Ascending aorta (tissue), 2 donors: ENCODE measurements at places on chromosomes 1 and 21.

GRCh38 chr21:33948951-33949444 lies 33.4 kb upstream of the ATP5PO start:
- DNase-seq: no peak

DNA sequence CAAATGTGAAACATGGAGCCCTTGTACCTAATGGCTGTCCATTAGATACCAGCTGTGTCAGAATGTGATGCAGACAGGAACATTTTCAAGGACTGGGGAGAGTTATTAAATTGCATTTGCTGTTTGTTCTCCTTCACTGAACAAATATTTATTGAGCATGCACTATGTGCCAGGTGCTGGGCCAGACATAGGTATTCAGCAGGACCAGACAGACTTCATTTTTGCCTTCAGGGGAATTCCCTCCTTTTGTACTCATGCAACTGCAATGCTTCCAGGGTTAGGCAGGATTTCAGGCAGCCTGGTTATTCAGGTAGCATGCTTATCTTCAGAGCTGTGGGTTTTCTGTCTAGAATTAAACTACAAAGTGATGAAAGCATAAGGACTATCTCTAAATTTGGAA lies 64.2 kb upstream of the SMYD2 start:
- DNase-seq: no peak

GRCh38 chr1:2229911-2230731 lies 2.0 kb downstream of the SKI start:
- DNase-seq: no peak

GRCh38 chr1:228376262-228376628 lies 30.4 kb downstream of the TRIM11 start:
- no peak for DNase-seq

DNA sequence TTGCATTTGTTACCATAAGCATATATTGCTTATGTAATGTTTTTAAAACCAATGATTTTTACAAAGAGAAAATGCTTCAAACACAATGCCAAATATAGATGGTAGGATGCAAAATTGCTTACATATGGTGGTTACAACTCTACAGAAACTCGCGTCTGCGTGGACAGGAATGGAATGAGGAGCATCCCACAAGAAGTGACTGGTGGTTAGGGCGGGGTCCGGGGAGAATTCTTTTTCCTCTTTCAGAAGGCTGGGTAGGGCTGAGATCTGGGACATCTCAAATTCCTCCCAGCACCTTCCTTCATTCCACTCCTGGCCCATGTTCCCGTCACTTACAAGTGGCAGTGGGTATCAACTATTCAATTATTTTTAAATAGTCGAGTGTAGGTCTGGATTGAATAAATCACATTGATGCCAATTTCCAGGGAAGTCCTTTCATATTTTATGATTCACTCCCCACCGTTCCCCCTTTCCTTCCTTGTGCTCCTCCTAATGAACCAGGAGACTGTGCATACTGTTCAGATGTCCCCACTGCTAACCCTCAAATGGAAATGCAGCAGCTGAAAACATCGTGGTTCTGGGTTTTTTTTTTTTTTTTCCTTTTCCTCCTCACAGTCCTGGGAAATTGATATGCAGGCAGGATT lies 174.5 kb upstream of the POU3F1 start:
- no peak for DNase-seq

DNA sequence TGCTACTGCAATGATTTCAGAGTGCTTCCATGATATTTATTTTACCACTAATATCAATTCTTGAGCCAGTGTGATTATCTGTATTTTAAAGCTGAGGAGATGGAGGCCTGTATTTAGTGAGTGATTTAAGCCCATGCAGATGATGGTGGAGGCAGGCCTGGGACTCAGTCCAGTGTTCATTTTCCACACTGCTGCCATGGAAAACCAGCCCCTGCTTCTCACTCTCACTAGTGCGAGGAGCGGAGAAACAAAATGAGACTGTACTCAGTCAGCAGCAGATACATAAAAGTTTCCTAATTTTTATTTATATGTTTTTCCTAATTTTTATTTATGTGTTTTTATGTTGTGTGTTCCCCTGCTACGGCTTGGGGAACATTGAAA lies 32.8 kb downstream of the LRRC8B start:
- no peak for DNase-seq

DNA sequence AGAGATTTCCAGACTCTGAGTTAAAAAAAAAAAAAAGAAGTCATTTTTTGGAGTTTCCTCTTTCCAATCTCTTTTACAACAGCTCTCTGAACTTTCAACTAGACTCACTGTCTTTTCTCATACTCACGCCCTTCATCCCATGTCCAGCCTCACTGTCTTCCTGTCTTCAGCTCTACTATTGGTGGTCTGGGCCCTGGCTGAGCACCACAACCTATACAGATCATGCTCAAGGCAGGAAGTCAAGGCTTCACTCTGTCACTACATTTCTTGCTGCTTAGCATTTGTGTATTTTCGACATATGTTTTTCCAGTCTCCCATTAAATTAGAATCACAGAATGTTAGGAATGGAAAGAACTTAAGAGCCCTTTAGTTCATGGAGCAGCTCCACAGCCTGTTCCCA lies 106.4 kb upstream of the PPP2R5A start:
- DNase-seq: no peak

- no peak for DNase-seq
Measured at GRCh38 chr1:88052167-88052566, 631.9 kb upstream of the PKN2 start.

DNA sequence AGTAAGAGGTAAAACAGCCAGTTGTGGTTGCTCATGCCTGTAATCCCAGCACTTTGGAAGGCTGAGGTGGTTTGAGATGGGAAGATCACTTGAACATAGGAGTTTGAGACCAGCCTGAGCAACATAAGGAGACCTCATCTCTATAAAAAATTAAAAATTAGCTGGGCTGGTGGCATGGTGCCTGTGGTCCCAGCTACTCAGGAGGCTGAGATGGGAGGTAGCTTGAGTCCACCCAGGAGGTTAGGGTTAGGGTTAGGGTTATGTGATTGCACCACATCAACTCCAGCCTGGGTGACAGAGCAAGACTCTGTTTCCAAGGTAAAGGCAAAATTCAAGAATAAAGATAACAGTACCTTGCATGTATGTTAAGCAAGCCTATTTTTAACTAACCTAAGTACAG lies 3.5 kb downstream of the SAMSN1 start:
- DNase-seq: no peak

GRCh38 chr1:213419401-213420030 lies 368.5 kb downstream of the RPS6KC1 start:
- DNase-seq: no peak

DNA sequence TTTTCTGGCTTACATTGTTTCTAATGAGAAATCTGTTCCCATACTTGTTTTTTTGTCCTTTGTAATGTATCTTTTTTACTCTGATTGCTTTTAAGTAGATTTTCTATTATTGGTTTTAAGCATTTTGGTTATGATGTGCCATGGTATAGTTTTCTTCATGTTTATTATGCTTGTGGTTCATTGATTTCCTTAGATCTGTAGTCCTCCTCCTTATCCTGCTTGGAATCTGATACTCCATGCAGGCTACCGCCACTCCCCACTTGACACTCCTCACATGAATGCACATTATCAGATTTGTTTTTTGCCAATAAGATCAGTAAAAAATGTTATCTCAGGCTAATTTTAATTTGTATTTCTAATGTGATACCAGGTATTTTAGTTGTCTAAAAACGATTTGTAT lies 20.8 kb downstream of the UROD start:
- DNase-seq: no peak

GRCh38 chr1:8116894-8117264 lies 90.8 kb upstream of the ERRFI1 start:
- peak; percentile 91 for DNase-seq

- DNase-seq: no peak
Measured at GRCh38 chr1:58874757-58875755, 91.2 kb upstream of the JUN start.

DNA sequence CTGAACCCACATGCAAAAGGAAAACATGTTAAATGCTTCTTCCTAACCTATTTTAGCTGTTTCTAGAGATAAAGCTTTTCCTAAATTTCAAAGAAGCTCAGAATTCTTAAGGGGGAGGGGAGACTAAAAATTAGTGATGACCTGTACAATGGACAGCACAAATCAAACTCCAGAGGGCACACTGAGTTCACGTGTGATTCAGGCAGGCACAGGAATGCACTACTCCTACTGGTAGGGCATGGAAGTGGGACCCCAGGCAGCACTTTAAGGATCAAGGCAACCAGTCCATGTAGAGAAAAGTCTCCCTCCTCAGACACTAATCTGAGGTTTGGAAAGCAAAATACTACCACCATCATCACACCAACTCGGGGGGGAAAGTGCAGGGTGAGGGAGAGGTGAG lies 31.3 kb upstream of the CLCA4 start:
- DNase-seq: no peak

DNA sequence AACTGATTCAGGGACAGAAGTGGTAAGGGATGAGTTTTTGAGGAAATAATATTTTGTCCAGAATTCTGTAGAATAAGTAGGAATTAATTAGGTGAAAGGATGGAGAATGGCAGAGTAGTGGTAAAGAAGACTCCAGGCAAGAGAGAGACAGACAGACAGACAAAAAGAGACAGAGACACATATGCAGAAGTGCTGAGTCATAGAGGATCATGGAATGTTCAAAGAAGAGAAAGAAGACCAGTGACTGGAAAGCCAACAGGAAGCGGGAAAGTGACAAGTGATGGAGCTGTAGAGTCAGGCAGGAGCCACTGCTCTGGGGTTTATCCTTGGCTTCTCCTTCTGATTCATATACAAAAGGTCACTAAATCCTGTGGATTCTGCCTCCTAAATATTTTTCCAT lies 85.9 kb downstream of the UROD start:
- no peak for DNase-seq

GRCh38 chr1:232192781-232193450 lies 437.0 kb downstream of the SIPA1L2 start:
- no peak for DNase-seq

GRCh38 chr1:240128366-240128765 lies 36.7 kb downstream of the FMN2 start:
- no peak for DNase-seq

- peak; percentile 5 for DNase-seq
Measured at GRCh38 chr1:228291906-228292608, 84.2 kb downstream of the OBSCN start.

- no peak for DNase-seq
Measured at GRCh38 chr1:192316942-192317450, at the start of gene RGS21. RGS21 (plus strand) TSS chr1:192316992; CDS start chr1:192343037, 26,045 bp downstream.

- no peak for DNase-seq
Measured at GRCh38 chr21:39688010-39688409, 57.0 kb upstream of the IGSF5 start.

DNA sequence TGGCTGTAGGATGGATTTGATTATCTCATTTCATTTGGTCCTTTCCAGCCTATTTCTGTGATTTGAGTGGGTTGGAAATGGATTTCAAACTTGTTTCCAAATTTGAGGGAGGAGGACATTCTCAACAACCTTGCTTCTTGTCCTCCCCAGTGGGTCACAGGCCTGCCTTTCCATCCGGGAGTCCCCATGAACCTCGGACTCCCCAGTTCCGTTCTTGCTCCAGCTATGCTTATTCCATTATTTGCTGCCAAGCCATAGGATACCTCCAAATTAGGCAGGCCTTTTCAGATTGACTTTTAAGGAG lies 97.8 kb downstream of the DUSP10 start:
- DNase-seq: no peak

DNA sequence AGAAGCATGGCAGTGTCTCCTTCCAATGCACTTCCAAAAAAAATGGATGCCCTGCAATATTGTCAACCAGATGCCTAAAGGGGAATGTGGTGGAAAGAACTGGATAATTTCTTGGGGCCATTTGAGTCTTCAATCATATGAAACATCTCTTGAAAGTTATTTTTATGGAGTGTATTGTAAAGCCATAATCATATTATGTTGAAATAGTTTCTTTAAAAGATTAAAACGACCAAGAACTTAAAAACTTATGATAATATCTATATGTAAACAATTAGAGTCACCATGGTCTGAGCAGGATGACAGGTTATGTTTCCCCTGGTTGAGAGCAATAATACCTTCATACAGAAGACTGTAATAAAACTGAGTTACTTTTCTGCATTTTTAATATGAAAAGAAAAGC lies 457.2 kb downstream of the PCP4 start:
- no peak for DNase-seq

- no peak for DNase-seq
Measured at GRCh38 chr1:19757641-19758040, 42.1 kb downstream of the TMCO4 start.

DNA sequence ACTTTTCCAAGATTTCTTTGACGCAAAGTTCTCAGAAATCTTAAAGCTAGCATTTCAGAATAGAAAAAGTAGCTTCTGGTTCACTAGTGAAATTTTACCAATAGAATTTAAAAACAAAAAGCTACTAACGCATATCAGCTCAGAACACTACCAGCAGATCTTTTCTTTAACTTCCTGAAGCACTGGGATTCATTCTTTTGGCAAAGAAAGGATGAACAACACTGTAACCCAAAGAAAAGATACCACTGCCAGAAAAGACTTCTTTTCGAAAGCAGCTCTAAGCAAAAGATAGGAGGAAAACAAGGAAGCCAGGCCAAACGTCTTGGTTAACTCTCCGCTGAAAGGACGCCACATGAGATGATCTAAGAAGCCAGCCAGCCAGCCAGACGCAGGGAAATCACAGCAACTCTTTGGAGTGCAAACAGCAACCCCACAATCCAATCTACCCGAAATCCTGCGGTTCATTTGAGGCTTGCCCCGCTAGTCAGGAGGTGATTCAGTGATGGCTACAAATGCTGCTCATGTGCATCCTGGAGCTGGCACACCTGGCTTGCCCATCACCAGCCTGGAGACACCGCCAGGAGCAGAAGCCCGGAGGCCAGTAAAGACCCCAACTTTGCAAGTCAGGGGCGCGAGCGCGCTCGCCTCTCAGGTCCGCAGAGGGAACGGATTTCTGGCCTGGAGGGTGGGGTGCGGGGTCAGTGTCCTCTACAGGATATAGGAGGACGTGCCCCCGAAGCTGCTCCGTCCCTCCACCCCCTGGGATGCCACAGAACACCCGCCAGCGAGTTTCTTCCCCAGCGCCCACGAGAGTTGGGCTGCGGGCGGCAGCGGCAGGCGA lies 812 bp downstream of the NBPF1 start:
- no peak for DNase-seq

GRCh38 chr1:9486466-9487140 lies 52.7 kb upstream of the SLC25A33 start:
- no peak for DNase-seq

- no peak for DNase-seq
Measured at GRCh38 chr21:44853601-44854390, 19.7 kb downstream of the PTTG1IP start.

DNA sequence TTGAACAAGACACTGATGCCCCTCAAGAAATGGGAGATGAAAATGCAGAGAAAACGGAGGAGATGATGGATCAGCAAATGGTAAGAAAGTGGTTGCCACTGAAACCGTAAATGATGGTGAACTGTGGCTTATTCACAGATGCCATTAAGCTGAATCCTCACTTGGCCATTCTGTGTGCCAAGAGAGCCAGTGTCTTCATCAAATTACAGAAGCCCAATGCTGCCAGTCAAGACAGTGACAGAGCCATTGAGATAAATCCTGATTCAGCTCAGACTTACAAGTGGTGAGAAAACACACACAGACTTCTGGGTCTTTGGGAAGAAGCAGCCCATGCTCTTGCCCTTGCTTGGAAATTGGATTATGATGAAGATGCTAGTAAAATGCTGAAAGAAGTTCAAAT lies 52.5 kb downstream of the NBPF6 start:
- no peak for DNase-seq
